Posterior vena cava (tissue), 2 donors: ENCODE measurements at places on chromosomes 5 and 9. TPM values are rescaled to one million over a fixed set of nuclear protein-coding genes. Genes with fewer than 3 reads are reported as not detected.

The GAPVD1 gene
- total RNA-seq, result 53.3 TPM

GRCh38 chr5:95083606-95084005 lies 201.3 kb downstream of the MCTP1 start:
- no peak for DNase-seq

- no peak for DNase-seq
Observed at GRCh38 chr5:80225934-80226326, 29.9 kb downstream of the SERINC5 start.

GRCh38 chr5:138177941-138178515 lies 402 bp downstream of the BRD8 start:
- no peak for DNase-seq

GRCh38 chr9:33043671-33044070 lies 18.6 kb downstream of the DNAJA1 start:
- no peak for DNase-seq
